ENCODE measurements at places on chromosomes 11 and 22. TPM values are rescaled to one million over a fixed set of nuclear protein-coding genes. Genes with fewer than 3 reads are reported as not detected.

DNA sequence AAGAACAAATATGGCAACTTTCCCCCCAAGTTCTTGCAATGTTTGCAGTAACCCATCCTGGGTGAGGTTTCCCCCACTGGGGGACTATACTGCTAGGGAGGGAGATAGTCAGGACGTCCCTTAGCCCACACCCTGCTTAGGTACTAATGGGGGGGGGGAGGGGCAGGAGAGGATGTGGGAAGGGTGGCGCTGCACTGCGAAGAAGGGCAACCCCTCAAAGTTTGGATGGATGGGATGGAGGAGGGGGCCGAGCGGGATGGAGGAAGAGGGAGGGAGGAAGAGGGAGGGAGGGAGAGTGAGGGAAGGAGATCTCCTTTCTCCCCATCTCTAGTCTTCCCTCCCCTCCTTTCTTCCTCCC is 100.6 kb upstream of the HSD17B12 start:
- H3K4me1 ChIP-seq: peaks cover 50% of the 10 kb centered on the region
- H3K4me3 ChIP-seq: peak overlapping the region; percentile 82
- no peak overlapping the region for H3K27ac ChIP-seq
- no peak for DNase-seq
- no peaks in the 10 kb centered on the region for H3K36me3 ChIP-seq

DNA sequence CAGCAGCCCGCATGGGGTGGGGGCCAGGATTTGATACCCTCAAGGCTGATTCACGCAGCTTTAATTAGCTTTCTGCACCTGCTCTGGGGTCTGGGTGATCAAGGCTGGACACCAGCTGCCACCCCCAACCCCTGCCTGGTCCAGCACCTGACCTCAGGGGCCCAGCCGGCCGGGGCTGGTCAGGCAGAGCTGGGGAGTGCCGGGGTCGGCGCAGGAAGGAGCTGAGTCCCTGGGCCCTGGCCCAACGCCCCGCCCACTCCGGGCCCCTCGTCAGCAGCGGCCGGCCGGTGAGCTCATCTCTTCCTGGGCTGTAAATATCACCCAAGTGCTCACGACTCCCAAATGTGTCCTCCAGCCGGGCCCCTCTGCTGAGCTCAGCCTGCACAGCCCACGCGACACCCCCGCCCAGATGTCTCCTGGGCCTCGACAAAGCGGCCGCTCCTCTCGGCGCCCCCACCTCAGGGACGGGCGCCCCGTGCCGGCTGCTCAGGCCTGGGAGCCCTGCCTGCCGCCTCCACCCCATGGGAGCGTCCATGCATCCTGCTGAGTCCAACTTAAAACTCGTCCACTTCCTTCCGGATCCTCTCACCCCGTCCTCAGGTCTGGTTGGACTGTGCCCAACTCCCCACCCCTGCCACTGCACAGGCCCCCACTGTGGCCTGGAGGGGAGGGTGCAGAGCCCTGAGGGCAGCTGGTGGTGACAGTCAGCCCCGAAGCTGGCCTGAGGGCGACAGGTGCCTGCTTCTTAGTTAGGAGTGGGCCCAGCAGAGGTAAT is 29.0 kb downstream of the RTN4R start:
- no peak overlapping the region for H3K4me3 ChIP-seq
- no peaks in the 10 kb centered on the region for H3K36me3 ChIP-seq
- no peak overlapping the region for H3K27ac ChIP-seq
- DNase-seq: no peak
- peaks cover 8% of the 10 kb centered on the region for H3K4me1 ChIP-seq

DNA sequence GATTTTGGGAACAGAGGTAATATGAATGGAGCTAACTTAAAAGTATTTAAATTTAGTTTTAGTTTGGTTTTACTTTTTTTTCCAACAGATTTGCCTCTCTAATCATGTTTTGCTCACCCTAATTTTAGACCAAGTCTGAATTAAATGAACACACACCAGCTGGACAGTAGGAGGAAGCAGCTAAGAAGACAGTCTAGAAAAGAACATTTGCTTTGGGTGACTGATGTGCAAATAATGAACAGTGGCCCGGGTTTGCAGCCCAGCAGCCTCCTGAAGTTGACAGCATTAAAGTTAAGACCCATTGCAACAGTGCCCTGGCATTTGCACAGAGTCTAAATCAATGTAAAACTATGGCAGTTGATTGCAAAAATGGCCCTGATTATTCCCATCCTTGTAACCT is 66.4 kb upstream of the SORL1 start:
- H3K4me3 ChIP-seq: no peak overlapping the region
- H3K36me3 ChIP-seq: no peaks in the 10 kb centered on the region
- no peak overlapping the region for H3K27ac ChIP-seq
- no peak for DNase-seq
- H3K27me3 ChIP-seq: peaks cover 29% of the 10 kb centered on the region

DNA sequence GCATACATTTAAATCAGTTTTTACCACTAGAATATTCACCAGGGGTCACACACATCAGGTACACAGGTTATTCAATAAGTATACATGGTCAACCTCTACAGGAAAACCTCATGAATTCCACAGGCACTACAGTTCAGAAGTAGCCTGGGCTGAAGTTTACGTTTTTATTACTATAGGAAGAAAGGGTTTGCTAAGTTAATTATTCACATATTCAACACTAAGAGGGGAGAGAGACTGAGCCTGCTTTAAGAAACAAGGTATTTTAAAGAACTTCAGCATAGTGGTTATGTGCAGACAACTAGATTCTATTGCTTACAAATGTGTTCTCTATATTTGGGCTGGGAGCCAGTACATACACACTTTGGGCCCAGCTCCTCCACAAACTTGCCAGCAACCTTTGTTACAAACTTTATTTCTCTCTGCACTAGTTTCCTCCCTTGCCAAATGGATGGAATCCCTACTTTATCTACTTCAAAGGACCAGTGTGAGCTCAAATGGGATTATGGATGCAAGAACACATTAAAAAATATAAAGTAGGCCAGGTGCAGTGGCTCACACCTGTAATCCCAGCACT is 31.9 kb downstream of the IL18BP start:
- peaks cover 22% of the 10 kb centered on the region for H3K36me3 ChIP-seq
- no peak for DNase-seq
- no peaks in the 10 kb centered on the region for H3K27me3 ChIP-seq
- peaks cover 43% of the 10 kb centered on the region for H3K4me1 ChIP-seq
- H3K27ac ChIP-seq: peak overlapping the region; percentile 13

DNA sequence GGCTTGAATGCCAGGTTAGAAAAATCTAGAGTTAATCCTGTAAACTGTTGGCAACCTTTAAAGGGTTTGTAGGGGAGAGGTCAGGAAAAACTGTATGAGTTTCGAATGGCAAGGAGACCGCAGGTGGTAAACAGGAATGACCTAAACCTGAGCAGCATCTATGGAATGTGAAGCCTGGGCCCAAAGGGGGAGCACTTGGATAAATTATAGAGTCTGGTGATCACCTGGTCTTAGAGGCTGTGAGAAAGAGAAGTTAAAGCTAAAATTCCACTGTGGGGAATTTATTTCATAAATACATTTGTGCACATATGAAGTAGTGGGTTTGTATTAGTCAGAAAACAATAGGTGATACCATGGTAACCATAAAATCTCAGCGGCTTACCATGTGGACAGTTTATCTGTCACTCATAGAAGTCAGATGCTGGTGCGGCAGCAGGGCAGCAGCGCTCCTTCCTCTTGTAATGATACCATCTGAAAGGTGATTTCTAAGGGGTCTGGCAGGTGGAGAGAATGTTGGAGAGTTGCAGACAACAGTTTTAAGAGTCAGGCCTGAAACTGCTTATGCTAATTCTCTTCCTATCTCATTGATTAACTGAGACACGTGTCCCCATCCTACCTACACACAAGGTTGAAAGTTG is 1104.4 kb upstream of the CCDC90B start:
- DNase-seq: no peak
- H3K27ac ChIP-seq: no peak overlapping the region
- no peak overlapping the region for H3K4me3 ChIP-seq
- H3K36me3 ChIP-seq: no peaks in the 10 kb centered on the region
- H3K27me3 ChIP-seq: no peaks in the 10 kb centered on the region

GRCh38 chr11:120384476-120384875 is 48.3 kb downstream of the ARHGEF12 start:
- H3K27ac ChIP-seq: peak overlapping the region; percentile 16
- no peaks in the 10 kb centered on the region for H3K27me3 ChIP-seq
- peaks cover 83% of the 10 kb centered on the region for H3K4me1 ChIP-seq
- H3K36me3 ChIP-seq: peaks cover 9% of the 10 kb centered on the region

DNA sequence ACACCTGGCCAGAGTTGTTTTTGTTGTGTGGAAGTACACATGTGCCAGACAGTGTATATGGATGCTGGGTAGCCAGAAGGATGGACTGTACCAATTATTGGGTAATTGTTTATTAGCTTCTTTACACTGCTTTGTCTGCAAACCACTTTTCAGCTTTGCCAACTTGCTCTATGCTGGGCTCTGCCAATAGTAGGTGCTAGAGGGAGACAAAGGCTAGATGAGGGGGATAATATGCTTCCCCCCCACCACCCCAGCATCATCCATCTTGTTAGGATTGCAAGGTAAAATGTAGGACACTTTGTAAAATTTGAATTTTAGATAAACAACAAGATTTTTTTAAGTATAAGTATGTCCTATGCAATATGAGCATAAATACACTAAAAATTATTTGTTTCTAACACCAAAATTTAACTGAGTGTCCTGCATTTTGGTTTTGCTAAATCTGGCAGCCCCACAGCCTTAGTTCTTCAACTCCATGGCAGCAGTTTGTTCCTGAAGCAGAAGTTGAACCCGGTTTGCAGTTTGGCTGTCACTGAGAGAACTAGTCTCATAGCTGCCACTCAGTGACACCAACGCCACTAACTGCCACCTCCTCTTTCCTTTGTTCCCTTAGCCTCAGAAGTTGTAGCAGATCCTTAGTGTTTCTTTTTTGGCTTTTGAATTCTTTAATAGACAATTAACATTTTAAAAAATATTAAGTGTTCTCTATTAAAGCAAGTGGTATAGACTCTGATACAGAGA is 78.8 kb downstream of the CCDC81 start:
- no peaks in the 10 kb centered on the region for H3K36me3 ChIP-seq
- peaks cover 18% of the 10 kb centered on the region for H3K4me1 ChIP-seq
- H3K4me3 ChIP-seq: no peak overlapping the region
- H3K27me3 ChIP-seq: no peaks in the 10 kb centered on the region

DNA sequence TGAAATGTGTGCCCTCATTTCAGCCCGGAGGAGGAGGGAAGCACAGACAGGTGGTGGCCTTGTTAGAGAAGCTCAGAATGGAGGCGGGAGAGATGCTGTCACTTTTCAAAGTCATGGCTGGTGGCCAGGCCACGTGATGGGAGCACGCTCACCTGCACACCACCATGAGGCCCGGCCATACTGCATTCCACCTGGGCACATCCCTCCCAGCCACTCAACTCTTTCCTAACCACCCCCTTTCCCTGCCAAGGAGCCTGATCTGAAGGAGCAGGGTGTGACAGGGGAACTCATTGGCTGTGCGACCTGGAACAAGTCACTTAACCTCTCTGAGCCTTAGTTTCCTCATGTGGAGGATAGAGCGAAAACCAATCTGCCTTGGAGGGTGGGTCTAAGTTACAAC is 364.5 kb downstream of the CTTN start:
- no peak overlapping the region for H3K27ac ChIP-seq
- peaks cover 12% of the 10 kb centered on the region for H3K27me3 ChIP-seq
- H3K4me1 ChIP-seq: no peaks in the 10 kb centered on the region
- no peak overlapping the region for H3K4me3 ChIP-seq
- no peaks in the 10 kb centered on the region for H3K36me3 ChIP-seq
- DNase-seq: no peak

DNA sequence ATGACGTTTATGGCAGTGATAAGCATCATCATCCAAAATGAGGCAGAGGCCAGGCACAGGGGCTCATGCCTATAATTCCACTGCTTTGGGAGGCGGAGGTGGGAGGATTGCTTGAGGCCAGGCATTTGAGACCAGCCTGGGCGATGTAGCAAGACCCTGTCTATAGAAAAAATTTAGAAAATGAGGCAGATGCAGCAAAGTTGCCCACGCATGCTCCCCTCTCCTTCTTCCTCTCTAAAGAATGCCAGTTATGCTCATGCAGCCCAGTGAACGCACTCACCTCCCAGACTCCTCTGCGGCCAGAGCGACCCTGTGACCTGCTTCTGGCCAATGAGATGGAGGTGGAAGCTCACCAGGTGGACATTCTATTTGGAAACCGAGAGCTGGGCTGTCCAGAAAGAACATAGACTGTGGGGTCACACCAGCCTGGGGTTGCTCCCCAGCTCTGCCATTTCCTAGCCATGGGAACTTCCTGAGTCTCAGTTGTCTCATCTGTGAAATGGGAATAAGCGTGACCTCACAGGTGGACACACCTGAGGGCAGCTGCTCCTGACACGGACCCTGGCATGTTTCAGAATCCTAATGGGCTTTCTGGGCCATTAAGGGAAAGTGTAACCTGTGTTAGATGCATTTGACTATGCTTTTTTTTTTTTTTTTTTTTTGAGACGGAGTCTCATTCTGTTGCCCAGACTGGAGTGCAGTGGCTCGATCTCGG is 44.9 kb downstream of the MCM5 start:
- H3K27me3 ChIP-seq: peaks cover 3% of the 10 kb centered on the region
- no peak overlapping the region for H3K27ac ChIP-seq
- H3K4me3 ChIP-seq: no peak overlapping the region
- H3K36me3 ChIP-seq: no peaks in the 10 kb centered on the region

GRCh38 chr11:110174645-110175310 is 81.6 kb downstream of the ZC3H12C start:
- H3K27ac ChIP-seq: no peak overlapping the region
- no peak overlapping the region for H3K4me3 ChIP-seq
- peaks cover 16% of the 10 kb centered on the region for H3K4me1 ChIP-seq
- H3K36me3 ChIP-seq: no peaks in the 10 kb centered on the region
- H3K27me3 ChIP-seq: peaks cover 5% of the 10 kb centered on the region

The MMP8 gene
- not detected for total RNA-seq

The TH gene
- total RNA-seq: not detected

The FERMT3 gene
- total RNA-seq: 1.2 TPM

The TSGA10IP gene
- not detected for total RNA-seq

Data from HFFc6 (cell line).